HepG2 (cell line): ENCODE measurements at places on chromosomes 13 and 19.

- no peak overlapping the region for H3K27ac ChIP-seq
- peaks cover 58% of the 10 kb centered on the region; the same call in 2 of the 3 replicates for H3K36me3 ChIP-seq
- no peaks in the 10 kb centered on the region for H3K4me1 ChIP-seq
- DNase-seq = no peak
These were observed 78.6 kb upstream of the TEX29 start for GRCh38 chr13:111241862-111242261.

DNA sequence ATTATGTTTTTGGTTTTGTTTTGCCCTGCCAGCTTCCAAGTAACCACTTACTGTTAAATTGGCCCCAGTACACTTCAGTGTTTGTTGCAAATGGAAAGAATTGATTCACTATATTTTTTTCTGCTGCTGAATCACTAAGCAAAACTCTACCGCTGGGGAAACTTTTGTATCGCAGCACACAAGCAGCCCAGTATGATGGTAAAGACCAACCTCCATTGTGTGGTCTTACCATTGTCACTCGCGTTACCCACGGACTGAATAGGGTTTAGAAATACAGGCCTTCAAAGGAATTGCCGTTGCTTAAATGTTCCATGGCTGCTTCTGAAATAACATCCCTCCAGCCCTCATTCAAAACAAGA, 7.9 kb downstream of the SPATA13 start:
- H3K36me3 ChIP-seq = peaks cover 51% of the 10 kb centered on the region
- no peak overlapping the region for H3K27ac ChIP-seq
- H3K4me3 ChIP-seq = no peak overlapping the region
- peaks cover 11% of the 10 kb centered on the region for H3K4me1 ChIP-seq
- no peaks in the 10 kb centered on the region for H3K27me3 ChIP-seq
- DNase-seq = no peak

DNA sequence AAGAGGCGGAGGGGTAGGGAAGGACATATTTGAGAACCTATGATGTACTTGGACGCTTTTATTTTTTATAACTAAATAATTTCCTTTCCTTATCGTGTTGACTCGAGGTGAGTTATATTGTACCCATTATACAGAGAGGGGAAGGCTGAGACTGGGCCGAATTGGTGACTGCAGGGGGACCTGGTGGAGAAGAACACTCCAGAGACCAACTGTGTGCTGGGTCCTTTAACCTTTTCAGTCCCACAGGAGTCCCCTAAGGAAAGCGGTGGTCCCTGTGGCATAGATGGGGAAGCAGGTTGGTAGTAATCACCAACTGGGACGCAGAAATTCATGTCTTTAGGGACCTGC, 633 bp downstream of the MYH14 start:
- peaks cover 35% of the 10 kb centered on the region for H3K4me1 ChIP-seq

- H3K27me3 ChIP-seq = no peaks in the 10 kb centered on the region
- no peak overlapping the region for H3K27ac ChIP-seq
- H3K36me3 ChIP-seq = no peaks in the 10 kb centered on the region
- no peak for DNase-seq
- no peak overlapping the region for H3K4me3 ChIP-seq
These were observed 66.7 kb downstream of the FAM216B start for GRCh38 chr13:42847891-42848663.

DNA sequence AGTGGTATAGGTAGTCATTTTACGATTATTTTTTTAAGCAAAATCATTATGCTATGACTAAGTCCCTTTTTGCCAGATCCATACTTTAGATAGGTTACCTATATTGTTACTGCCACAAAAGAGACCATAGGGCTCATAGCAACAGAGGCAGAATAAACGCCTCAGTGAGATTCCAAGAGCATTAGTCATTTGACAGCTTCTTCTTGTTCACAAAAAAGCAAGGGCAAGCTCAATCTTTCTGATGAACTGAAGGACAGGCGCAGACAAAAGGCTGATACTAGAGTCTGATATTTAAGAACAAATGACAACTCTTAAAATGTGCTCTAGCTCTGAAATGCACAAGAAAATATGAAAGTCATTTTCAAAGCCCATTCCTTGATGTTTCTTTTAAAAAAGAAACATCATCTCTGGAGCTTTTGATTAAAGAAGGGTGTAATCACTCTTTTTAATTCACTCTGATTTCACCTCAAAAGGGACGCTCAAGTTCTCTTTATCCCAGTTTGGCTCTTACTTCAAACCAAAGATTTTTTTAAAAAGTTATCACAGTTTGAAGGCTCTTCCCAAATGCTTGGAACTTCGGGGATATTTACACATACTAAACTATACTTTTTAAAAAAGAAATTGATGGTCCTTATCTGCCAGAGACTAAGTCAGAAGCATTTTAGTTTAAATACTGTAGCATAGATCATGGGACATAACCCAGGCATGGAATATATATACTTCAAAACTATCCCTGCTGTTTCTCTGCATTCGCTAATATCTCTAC, 187.2 kb downstream of the EFNB2 start:
- H3K27me3 ChIP-seq = no peaks in the 10 kb centered on the region
- no peak for DNase-seq
- no peak overlapping the region for H3K4me3 ChIP-seq
- H3K27ac ChIP-seq = no peak overlapping the region
- no peaks in the 10 kb centered on the region for H3K36me3 ChIP-seq

DNA sequence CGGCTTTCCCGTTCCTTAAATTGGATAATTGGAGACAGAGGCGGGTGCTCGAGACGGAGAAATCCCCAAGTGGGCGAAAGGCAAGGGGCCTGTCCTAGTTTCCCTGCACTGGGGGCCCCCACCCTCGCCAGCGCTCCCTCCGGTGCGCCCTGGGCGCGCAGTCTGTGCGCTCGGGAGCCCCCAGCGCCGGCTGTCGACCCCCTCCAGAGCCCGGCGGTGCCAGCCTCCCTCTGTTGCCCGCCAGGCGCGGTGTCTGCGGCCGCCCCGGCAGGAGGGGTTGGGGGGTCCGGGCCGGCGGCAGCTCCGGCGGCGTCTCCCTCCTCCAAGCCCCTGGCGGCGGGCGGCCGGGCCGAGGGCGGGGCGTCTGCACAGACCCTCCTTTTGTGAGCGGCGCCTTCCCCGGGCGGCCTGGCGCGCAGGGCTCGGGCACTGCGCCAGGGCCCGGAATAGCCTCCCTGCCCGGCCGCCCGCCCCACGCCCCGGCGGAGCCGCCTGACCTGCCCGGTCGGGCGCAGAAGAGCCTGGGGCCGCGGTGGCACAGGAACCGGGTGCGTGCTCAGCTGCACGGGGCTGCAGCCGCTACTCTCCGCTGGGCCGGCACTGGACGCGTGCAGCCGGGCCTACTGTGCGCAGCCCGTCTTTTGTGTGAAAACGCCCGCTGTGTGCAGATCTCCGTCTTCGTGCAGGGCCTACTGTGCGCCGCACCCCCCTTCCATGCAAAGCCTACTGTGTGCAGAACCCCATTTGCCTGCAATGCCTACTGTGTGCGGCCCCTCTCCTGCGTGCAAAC, 13.2 kb downstream of the GADD45B start:
- no peak overlapping the region for H3K4me3 ChIP-seq
- no peak overlapping the region for H3K27ac ChIP-seq
- H3K4me1 ChIP-seq = peaks cover 46% of the 10 kb centered on the region
- no peak for DNase-seq
